ENCODE measurements at places on chromosomes 3 and 15. TPM values are rescaled to one million over a fixed set of nuclear protein-coding genes. Genes with fewer than 3 reads are reported as not detected.

DNA sequence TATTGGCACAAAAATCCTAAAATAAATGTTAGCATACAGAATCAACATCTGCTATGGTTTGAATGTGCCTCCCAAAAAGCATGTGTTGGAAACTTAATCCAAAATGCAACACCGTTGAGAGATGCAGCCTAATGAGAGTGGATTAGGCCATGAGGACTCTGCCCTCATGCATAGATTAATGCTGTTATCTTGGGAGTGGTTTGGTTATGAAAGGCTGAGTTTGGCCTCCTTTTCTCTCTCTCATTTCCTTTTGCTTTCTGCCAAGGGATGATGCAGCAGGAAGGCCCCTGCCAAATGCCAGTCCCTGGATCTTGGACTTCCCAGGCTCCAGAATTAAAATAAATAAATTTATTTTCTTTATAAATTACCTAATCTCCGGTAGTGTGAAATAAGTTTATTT lies 49.4 kb downstream of the SYNM start:
- DNase-seq, result no peak

- DNase-seq, result no peak
Observed at GRCh38 chr3:140265302-140265701, 330.3 kb downstream of the CLSTN2 start.

GRCh38 chr15:38164507-38164906 lies 88.1 kb upstream of the SPRED1 start:
- DNase-seq, result no peak

GRCh38 chr15:76846782-76847181 lies 58.4 kb downstream of the SCAPER start:
- DNase-seq, result no peak

GRCh38 chr15:68885070-68885469 lies 45.3 kb upstream of the SPESP1 start:
- no peak for DNase-seq

GRCh38 chr15:57122080-57122840 lies 203.8 kb downstream of the TCF12 start:
- DNase-seq, result no peak

DNA sequence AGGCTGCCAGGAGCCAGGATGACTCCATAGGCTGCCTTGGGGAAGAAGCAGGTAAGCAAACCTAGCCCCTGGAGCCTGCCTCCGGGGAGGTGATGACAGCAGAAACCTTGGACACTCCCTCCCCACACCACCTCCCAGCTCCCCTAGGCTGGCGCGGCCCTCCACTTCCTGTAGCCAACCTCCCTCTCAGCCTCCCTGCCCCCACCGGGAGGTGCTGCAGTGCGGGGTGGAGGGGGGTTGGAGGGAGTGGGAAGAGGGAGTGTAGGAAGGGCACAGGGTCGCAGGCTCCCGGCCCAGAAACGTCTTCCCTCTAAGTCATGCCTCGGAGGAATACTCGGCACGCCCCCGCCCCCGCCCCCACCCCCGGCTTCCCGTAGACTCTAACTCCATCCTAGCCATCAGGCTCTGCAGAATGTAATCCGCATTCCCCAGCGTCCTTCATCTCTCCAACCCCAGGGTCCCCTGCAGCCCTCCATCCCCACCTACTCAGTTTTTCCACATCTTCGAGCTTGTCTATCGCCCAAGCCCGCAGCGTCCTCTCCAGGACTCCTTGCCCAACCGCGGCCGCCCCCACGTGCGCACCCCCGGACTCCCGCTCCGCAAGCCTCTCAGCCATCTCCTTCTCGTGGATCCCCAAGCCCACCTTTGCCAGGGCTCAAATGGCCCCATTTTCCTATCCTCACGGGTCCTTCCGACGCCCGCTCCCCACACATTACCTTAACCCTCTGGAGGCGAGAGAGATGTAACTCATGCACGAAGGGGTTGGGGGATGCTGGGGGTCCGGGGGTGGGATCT lies 528 bp downstream of the LPCAT4 start:
- peak; percentile 25 for DNase-seq

DNA sequence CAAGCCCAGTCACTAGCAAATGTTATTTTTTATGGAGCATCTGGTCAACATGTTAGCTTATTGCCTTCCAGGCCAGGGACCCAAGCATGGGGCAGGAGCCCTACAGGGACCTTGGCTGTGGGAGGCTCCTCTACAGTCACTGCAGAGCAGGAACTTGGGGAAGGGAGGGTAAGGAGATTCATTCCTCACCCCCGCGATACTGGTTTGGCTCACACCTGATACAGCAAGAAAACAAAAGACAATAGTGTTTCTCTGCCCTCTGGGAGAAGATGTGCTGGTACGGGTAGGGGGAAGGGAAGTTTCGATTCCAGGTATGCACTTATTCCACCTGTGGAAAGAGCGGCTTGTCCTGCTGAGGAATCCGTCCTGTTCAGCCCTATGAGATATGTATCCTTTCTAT lies 77.6 kb downstream of the SLC12A8 start:
- DNase-seq, result no peak

DNA sequence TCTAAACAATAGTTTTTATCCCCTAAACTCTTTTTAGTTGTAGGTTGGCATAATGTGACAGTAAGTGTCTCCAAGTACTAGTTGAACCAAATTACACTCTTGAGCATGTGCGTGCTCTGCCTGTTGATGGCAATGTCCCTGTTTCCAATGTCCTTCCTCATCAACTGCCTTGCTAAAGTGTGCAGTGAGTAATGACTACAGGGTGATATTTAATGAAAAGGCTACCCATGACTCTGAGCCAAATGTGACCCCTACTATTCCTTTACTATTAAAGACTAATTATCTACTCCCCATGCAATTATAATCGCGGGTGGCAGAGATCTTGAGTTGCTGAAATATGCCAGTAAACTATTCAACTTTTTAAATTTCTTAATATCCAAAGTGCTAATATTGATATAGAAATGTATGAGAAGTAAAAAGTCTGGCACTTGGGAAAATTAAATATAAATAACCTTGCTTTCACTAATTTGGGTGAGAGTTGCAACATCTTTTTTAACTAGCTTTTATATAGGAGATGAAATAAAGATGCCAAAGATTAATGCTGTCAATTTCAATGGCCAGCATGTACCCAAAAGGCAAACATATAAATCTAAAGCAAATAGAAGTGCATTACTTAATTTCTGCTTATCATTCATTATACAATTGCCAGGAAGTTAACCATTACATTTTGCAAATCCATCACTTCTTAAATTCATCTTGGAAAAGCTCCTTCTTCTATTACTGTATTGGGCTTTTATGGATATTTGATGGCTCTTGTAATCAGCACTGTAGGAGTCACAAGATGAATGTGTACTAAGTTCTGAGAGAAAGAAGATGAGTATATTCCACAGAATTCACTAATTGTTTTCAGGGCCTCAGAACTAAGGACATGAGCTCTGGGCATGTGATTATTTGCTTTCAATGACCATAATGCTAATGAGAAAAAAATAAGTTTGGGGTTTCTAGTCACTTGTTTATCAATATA lies 518.2 kb upstream of the NAALADL2 start:
- DNase-seq, result no peak

DNA sequence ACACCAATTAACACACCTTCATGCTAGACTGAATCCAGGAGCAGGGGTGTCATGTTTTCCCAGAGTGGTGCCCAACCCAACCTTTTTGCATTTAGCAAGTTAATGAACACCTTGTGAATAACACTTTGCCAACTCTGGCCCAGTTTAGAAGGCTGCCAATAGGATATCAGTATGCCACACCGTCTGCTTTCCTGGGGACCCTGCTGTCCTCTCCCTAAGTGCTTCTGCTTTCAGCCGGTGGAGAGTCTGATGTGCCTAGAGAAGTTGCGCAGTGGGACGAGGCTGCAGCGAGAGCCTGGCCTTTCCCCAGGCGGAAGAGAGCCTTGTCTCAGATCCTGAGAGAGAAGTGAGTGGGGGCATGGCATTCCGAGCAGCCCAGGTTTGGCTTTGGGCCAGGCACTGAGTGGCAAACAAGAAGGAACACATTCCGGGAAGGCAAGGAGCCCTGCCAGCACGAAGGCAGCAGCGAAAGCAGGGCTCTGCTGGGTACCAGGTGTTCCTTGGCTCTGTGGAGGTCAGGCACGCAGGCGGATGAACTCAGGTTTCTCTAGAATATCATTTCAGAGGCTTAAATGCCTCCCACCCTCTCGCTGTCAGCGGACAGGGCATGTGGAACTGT lies 36.9 kb downstream of the SENP8 start:
- DNase-seq, result no peak

GRCh38 chr3:61600195-61600594 lies 38.8 kb downstream of the PTPRG start:
- DNase-seq, result no peak

DNA sequence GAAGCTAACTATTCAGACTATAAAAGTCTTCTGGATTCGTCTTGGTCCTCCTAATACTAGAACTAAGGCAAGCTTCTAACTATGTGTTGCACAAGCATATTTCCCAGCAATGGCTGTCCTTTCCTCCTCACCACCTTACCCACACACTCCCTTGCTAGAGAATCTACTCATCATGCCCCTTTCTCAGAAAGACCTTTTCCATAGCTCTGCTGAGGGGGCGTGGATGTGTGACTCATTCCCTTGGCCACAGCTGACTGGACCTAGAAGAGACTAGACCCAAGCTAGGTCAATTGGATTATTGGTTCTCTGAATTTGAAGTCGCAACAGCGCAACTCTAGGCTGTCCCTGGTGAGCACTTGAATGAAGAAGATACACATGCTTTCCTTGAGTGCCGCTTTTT lies 47.1 kb downstream of the ERC2 start:
- no peak for DNase-seq

DNA sequence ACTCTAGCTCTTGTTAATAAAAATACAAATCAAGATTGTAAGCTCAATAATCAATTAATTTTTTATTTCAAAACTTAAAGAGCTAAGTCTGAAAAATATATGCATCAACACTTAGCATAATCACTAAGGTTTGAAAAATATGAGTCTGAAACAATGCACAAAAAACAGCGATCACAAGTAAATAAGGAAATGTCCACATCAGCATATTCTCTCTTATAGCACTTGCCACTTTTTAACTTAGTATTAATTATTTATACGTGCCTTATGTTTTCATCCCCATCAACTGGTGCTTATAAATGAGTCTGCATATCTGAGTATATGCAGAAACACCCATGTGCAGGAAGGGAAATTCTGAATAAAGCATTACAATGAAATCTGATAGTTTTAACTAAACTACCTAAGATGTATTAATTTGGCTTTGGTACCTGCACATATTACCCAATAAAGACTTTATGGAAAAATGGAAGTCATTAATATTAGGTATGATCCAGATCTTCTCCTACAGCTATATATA lies 28.3 kb downstream of the AQR start:
- no peak for DNase-seq

DNA sequence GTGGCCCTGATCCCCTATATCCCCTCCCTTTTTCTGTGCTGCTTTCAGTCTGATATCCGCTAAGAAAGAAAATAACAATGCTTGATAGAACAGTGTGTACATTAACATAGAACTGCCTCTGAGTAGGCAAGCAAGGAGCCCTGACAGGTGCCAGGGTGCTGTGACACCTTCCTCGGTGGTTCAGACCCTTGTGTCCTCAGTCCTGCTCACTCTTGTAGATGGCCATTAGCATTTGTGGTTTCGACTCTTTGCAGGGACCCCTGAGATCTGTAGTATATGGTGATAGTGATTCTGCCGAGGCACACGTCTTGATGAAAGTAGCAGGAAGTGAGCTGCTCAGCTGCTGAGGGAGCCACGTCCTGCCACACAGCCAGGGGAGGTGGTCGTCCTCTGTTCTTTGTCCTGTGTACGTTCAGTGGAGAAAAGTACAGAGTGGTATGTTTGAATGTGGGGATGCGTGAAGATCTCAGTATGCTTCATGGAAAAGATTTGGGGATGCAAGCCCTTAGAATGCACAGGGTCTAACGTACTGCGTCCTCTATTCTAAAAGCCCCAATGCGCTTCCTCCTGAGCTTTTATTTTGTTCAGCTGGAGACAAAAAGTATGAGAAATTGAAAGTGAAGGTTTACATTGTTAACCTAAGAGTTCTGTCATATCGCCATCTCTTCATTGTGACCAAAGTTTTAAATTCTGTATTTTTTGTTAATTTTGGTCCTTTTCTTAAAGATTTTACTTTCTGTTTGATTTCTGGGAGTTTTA lies 35.4 kb downstream of the PXYLP1 start:
- no peak for DNase-seq

DNA sequence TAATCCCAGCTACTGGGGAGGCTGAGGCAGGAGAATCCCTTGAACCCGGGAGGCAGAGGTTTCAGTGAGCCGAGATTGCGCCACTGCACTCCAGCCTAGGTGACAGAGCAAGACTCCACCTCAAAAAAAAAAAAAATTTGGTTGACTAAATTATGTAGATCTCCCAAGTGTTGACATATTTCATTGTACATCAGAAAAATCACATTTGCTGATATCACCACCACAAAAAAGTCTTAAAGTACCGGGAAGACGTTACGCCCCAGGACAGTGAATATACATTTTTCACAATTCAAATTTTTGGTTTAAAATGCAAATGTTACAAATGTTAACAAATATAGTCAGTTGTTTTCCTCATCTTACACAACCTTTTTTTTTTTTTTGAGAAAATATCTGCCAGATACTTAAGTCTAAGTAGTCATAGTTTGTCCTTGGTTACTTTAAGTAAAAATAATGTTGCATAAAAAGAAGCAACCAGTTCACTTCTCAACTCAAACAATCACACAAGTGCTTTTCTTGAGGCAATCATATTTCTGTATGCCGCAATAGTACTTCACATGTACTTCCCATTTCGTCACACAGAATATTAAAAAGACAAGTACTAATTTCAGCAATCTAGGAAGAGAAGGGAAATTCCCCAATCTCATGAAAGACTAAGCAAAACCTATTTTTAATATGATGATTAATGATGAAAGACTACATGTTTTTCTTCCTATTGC lies 41.0 kb upstream of the TCF12 start:
- DNase-seq, result no peak

DNA sequence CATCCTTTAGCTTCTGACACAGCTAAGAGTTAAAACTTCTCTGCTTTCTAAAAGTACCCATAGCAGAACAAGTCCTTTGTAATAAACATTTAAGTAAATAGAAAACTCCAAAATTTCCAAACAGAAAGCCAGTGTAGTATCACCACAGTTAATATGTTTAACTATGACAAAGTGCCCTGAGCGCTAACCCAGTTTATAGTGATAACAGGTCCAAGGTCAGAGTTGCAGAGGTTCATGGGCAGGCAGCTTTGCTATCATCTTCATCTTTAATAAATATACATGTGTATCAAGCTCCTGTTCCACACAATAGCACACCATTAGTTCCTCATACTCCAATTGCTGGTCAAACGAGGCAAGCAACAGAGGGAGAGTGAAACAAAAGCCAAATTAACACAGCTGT lies 12.4 kb upstream of the TOP2B start:
- no peak for DNase-seq

GRCh38 chr15:74635228-74635627 lies 19.6 kb downstream of the CLK3 start:
- peak; percentile 75 for DNase-seq

- no peak for DNase-seq
Observed at GRCh38 chr15:89490814-89491315, 5.5 kb downstream of the RHCG start.

GRCh38 chr15:73629798-73630429 lies 3.3 kb downstream of the NPTN start:
- DNase-seq, result no peak

GRCh38 chr3:13610006-13610570 lies 61.2 kb downstream of the FBLN2 start:
- DNase-seq, result no peak

Gene GOLGA8J
- not detected for total RNA-seq

Gene ZNF502
- total RNA-seq, result 6.3 TPM

Gene TTC21A
- total RNA-seq, result 2.3 TPM

Gene FOXL2NB
- total RNA-seq, result not detected

Gene CFAP92
- total RNA-seq, result 0.75 TPM

Gene SLC2A2
- not detected for total RNA-seq

Gene CHAC1
- total RNA-seq, result 0.69 TPM

Gene CLDN1
- total RNA-seq, result not detected

Gene KNL1
- total RNA-seq, result 0.83 TPM

Gene CASR
- not detected for total RNA-seq

Data from CD8-positive, alpha-beta T cell (primary cell).